Dermis microvascular lymphatic vessel endothelial cell (primary cell): ENCODE measurements at places on chromosomes 6 and 20. TPM values are rescaled to one million over a fixed set of nuclear protein-coding genes. Genes with fewer than 3 reads are reported as not detected.

The BTN1A1 gene
- total RNA-seq: not detected in 2 replicates

The AGER gene
- total RNA-seq: 0.38 and 0.39 TPM in 2 replicates

The FAM209A gene
- 0.13 TPM in 2 replicates for total RNA-seq

The BPIFB1 gene
- not detected in 2 replicates for total RNA-seq

The PMEPA1 gene
- total RNA-seq: 0.51 and 1.1 TPM in 2 replicates

The RHAG gene
- total RNA-seq: not detected in 2 replicates

The UNC5CL gene
- under 0.01 and 0.13 TPM in 2 replicates for total RNA-seq

The PRKN gene
- 0.39 and 1.3 TPM in 2 replicates for total RNA-seq

The ABHD16B gene
- not detected in 2 replicates for total RNA-seq

The GZF1 gene
- 14.6 and 22.5 TPM in 2 replicates for total RNA-seq

The ARMC12 gene
- 0.25 and 0.39 TPM in 2 replicates for total RNA-seq

The MRPS18B gene
- 35.9 and 60.9 TPM in 2 replicates for total RNA-seq

The PRL gene
- total RNA-seq: not detected in 2 replicates

The ARMH2 gene
- not detected in 2 replicates for total RNA-seq

The AFG1L gene
- 1.8 and 1.9 TPM in 2 replicates for total RNA-seq

The SSTR4 gene
- total RNA-seq: not detected in 2 replicates

The MMUT gene
- total RNA-seq: 10.2 and 11.9 TPM in 2 replicates

The STMND1 gene
- total RNA-seq: not detected in 2 replicates

The BNIP5 gene
- total RNA-seq: not detected in 2 replicates

The SLC22A16 gene
- not detected in 2 replicates for total RNA-seq
